ENCODE measurements at places on chromosomes 6 and 20. TPM values are rescaled to one million over a fixed set of nuclear protein-coding genes. Genes with fewer than 3 reads are reported as not detected.

Gene PPIL6
- total RNA-seq = 8.5 TPM

Gene SNRNP48
- 10.0 TPM for total RNA-seq

DNA sequence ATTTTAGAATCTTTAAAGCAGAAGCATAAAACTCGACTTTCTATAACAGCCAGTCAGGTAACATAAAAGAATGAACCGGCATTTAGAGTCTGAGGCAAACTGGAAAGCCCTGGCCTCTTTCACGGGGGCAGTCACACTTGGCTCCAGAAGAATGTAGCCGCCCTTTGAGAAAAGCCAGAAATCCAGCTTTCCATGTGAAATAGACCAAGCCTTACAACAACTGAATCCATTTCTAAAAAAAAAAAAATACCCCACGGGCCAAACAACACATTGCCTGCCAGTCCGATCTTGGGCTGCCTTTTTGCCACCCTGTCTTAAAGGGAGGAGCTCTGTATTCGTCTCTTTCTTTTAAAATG lies 252.9 kb upstream of the TAB2 start:
- DNase-seq = no peak

GRCh38 chr6:28710466-28711191 lies 184.9 kb downstream of the GPX5 start:
- peak; percentile 15 for DNase-seq

DNA sequence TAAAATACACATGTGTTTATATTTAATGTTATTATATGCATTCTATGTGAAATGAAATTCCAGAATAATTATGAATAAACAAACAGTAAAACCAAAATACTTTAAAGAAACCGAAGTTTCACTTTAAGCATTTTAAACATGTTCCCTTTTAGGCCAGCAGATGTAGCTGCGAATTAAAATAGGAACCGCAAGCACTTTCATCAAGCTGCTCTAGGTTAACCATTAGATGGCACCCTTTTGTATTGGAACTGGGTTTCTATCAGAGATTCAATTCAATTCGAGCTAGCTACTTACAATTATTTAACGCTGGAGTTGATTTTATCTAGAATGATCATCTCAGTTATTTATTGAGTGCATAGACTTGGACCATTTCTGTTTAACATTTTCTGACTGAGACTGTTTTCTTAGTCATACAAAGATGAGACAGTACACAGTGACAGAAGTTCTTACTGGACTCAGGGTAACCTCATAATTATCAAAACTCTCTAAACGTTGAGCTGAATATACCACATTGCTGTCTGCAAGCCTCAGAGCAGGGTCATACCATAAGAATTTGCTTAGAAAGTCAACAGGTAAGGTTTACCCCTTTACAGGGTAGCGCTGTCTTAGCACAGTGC lies 8.5 kb downstream of the TMEM242 start:
- DNase-seq = peak; percentile 91

GRCh38 chr20:48002517-48002970 lies 217.3 kb upstream of the SULF2 start:
- DNase-seq = no peak

GRCh38 chr6:137389150-137389704 lies 105.0 kb downstream of the OLIG3 start:
- DNase-seq = no peak

GRCh38 chr6:90175627-90176538 lies 120.8 kb downstream of the BACH2 start:
- DNase-seq = no peak

GRCh38 chr6:21186479-21187055 lies 407.0 kb upstream of the SOX4 start:
- peak; percentile 61 for DNase-seq

DNA sequence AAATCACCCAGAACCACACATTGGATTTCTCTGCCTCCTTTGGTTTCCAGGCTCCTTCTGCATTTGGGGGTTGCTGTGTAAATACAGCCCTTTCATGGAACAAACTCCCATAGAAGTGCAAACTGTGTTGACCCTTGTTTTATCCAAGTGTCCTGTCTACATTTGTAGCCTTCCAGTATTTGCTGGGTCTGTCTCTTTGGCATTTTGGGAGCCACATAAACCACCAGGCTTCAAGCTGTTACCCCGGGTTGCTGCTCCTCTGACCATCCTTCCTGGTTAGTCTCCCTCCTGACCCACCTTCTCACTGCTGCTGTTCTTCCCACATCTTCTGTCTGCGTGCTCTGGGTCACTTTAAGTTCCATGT lies 7.6 kb upstream of the MTHFD1L start:
- DNase-seq = no peak

- no peak for DNase-seq
These were observed 1.3 kb downstream of the TDRD6 start for GRCh38 chr6:46688966-46689335.

GRCh38 chr6:95530176-95530819 lies 47.0 kb upstream of the MANEA start:
- no peak for DNase-seq

DNA sequence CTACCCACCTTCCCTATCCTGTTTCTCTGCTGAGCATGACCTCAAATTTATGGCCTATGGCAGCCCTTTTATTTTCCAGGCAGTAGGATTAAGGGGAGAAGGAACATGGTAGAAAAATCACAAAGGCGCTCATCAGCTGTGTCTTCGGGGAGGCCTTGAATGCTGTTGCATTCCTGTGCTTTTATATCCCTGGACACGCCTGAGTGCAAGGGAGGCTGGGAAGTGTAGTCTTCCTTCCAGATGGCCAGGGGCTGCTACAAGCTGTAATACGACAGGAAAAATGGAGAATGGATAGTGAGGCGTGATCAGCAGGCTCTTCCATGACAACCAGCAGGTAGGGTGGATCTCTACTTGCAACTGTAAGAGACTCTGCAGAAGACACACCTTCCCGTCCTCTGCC lies 210.9 kb upstream of the GGTLC1 start:
- no peak for DNase-seq

DNA sequence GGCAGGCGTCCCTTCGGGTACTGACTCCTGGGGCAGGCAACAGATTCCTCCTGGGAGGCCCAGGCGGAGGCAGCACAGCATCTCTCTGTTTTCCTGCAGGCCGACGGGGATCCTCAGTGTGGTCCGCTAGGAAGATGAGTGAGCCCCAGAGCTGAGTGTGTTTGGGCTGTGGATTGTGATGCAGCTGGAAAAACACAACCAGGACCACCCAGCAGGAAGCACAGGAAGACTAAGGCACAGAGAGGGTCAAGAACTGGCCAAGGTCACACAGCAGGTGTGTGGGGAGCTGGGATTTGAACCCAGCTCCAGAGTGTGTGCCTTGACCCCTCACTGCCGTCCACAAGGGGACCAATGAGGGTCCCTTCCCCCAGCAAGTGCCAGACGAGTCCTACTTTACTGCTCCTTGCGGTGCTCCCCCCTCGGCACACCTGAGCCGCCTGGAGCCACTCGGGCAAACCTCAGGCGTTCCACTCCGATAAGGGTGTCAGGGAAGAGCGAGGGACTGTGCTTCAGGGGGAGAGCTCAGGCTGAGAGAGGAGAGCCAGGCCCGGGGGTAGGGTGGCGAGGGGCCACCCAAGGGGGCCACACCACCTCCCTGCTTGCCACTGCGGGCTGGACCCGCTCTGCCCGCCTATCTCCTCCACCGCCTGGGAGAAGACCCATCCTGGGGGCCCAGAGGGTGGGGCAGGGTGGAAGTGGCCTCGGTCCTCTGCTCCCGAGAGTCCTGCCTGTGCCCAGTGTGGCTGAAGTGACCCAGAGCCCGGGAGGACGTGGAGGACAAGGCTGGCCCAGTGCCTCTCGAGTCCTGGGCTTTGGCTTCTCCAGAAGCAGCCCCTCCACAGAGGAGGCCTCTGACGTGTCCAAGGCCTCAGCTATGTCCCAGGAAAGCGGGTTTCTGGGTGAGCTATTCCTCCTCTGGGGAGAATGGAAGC lies 63.3 kb downstream of the YTHDF1 start:
- no peak for DNase-seq
